Activated B cell treated with CpG ODN at 0.5 μM for 24 hours (primary cell): ENCODE measurements at places on chromosomes 5 and 9. TPM values are rescaled to one million over a fixed set of nuclear protein-coding genes. Genes with fewer than 3 reads are reported as not detected.

DNA sequence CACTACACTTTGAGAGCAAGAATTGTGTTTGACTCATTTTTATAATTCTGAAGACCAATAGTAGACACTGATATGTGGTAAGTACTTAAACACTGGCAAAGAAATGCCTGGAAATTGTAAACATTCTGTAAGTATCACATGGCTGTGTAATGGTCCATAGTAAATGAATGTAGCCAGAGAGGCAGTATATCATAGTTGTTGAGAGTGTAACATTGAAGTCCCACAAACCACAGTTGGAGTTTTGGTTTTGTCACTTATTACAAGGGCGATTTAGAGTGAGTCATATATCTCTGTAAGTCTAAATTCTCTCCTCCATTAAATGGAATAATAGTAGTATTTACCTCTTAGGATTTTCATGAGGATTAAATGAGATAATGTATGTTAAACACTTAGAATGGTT, 181.1 kb upstream of the MEF2C start:
- no peak overlapping the region for H3K4me3 ChIP-seq
- H3K36me3 ChIP-seq: no peaks in the 10 kb centered on the region
- no peaks in the 10 kb centered on the region for H3K27me3 ChIP-seq
- no peak overlapping the region for H3K27ac ChIP-seq

DNA sequence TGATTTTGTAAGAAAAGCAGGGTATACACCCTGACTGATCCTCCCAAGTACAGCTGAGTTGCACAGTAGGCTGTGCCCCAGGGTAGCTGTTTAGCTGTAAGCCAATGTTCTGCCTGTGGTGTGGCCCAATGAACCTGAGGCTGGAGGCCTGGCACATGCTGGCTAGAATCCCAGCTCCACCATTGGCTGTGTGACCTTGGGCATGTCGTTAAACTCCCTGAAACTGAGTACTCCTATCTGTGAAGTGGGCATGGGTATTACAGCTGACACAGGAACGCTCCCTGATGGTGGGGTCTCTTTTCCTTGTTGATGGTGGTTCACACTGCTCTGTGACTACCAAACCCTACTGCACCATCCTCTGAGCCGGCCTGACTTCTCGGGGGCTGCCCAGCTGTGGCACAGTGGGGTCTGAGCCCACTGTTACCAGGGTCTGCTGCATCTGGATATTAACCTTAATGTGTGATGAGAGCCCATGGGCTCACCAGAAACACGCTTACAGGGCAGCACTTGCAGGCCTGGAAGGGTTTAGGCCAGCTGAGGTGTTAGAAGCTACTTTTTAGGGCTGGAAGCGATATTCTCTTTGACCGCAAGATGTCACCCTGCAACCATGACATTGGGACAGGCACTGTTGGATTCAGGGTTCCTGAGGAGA, 7.0 kb upstream of the GADD45G start:
- no peaks in the 10 kb centered on the region for H3K4me1 ChIP-seq
- no peak for DNase-seq
- H3K4me3 ChIP-seq: no peak overlapping the region

- H3K27ac ChIP-seq: peak overlapping the region; percentile 97
- peaks cover 75% of the 10 kb centered on the region for H3K4me1 ChIP-seq
- H3K36me3 ChIP-seq: peaks cover 34% of the 10 kb centered on the region
- H3K27me3 ChIP-seq: no peaks in the 10 kb centered on the region
- DNase-seq: no peak
These were observed 657 bp downstream of the MAT2B start for GRCh38 chr5:163506095-163506457.

- no peak overlapping the region for H3K27ac ChIP-seq
- no peaks in the 10 kb centered on the region for H3K36me3 ChIP-seq
- no peaks in the 10 kb centered on the region for H3K27me3 ChIP-seq
- H3K4me3 ChIP-seq: no peak overlapping the region
- H3K4me1 ChIP-seq: no peaks in the 10 kb centered on the region
These were observed 75.9 kb upstream of the PRR16 start for GRCh38 chr5:120388016-120388781.

The CORO2A gene
- total RNA-seq: 0.59 and 0.78 TPM in 2 replicates

The TUT7 gene
- 43.8 and 50.4 TPM in 2 replicates for total RNA-seq
